ENCODE measurements at places on chromosomes 7 and 10.

GRCh38 chr10:84098667-84099066, 40.6 kb upstream of the GHITM start:
- DNase-seq = no peak

GRCh38 chr7:79534128-79534527, 80.7 kb upstream of the MAGI2 start:
- DNase-seq = no peak

DNA sequence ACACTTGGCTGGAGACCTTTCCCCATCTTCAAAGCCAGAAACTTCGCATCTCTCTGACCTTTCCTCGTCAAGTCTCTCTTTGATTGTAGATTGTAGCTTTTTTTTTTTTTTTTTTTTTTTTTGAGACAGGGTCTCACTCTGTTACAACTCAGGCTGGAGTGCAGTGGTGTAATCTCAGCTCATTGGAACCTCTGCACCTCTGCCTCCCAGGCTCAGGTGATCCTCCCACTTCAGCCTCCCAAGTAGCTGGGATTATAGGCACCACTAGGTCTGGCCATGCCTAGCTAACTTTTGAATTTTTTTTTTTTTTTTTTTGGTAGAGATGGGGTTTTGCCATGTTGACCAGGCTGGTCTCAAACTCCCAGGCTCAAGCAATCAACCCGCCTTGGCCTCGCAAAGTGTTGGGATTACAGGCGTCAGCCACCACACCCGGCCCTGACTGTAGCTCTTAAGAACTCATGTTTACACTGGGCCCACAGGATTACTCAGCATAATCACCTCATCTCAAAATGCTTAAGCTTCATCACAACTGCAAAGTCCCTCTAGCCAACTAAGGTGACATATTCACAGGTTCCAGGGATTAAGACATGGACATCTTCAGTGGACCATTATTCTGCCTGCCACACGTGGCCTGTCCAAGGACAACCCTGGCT, 11.7 kb downstream of the POLL start:
- DNase-seq = no peak

- DNase-seq = no peak
Observed at GRCh38 chr7:40541336-40541735, 406.5 kb downstream of the SUGCT start.

DNA sequence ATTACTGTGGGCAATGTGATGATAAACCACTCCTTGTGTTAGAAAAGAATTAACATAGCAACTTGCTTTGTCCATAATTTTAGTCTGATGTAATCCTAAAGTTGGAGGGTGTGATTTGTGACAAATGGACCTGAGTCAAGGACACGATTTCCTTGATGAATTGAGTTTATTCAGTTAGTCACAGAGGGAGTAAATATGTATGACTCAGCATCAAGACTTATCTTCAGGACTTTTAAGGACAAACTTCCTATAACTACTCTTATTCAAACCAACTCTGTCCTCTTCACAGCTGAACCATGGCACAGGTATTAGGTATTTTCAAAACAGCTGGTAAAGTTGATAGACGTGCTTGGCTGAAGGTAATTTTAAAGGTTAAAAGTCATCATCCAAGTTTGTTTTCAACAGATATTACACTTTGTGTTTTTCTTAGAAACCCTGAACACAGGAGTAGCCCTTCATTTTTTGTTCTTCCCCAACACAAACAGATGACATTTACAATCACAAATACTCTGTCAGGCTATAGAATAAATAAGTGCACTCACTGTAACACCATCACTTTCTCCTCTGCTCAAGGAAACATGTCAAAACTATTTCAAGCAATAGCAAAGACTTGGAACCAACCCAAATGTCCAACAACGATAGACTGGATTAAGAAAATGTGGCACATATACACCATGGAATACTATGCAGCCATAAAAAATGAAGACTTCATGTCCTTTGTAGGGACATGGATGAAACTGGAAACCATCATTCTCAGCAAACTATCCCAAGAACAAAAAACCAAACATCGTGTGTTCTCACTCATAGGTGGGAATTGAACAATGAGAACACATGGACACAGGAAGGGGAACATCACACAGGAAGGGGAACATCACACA, 54.5 kb downstream of the COA1 start:
- peak; percentile 82 for DNase-seq

GRCh38 chr10:53537508-53537907, 764.9 kb upstream of the MBL2 start:
- DNase-seq = no peak

- DNase-seq = no peak
Observed at GRCh38 chr7:69839782-69840181, 241.5 kb downstream of the AUTS2 start.

DNA sequence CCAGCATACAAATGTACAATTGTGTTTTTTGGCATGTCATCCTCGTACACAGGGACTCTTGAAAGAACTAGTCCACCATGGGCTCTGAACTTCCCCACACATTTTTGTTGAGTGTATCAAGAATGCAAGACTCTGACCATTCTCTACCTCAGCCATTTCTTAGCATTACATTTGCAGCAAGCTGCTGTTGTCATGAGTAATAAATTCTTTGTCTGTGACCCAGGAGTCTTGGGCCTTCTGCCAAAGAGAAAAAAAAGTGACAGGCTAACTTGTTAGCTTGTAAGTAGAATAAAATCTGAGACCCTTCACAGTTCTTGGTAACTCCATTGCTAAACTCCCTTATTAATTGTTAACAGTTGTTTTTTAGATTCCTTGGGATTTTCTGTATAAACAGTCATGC, 542.3 kb upstream of the MBL2 start:
- no peak for DNase-seq

DNA sequence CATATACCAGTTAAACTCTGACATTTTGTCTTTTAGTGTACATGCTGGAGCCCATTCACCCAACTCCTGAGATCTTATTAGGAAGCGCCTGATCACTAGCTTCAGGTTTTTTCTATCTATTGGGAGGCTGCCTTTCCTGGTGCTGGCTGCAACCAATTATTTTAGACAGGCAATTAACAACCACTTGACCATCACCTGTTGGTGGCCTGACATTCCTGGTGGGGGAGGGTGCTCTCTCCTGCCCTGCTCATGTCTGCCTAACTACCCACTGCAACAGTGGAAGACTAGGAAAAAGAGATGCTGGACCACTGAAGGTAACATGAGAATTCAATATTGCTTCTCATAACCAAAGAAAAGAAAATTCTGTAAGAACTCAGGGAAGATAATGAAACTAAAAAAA, 190.3 kb upstream of the GRM3 start:
- no peak for DNase-seq

DNA sequence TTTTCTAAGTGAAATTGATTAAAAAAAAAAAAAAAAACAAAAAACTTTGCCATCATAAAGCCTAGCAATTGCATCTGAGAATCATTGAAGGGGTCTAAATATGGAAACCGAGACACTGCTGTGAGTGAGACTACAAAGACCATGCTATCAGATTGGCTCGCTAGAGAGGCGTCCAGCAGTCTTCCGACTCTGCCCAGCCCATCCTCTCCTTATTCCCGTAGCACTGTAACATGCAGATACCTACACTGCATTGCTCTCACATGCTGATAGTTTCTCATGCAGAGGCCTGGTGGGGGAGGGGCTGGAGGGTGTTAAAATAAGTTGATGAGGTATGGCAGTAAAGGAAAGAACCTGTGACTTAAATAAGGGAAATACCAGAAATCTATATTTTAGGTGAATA, 130.7 kb downstream of the NRF1 start:
- no peak for DNase-seq

DNA sequence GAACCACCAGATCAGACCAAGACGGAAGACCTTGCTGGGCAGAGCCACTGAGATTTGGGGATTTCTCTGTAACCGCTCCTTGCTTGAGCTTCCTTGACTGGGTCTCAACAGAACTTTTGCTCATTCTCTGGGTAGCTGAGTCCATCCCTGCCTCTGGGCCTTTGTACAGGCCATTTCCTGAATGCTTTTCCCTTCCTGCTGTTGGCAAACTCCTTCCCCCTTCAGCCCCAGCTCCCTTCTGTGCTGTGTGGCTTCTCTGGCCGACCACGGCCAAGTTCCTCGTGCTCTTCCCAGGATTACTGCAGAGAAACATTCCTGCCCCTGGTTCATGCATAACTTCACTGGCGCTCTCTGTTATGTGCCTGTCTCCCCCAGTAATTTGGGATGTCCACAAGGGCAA, 150.5 kb upstream of the GPR26 start:
- DNase-seq = no peak

Measured in HCT116 (cell line).